CD4-positive, alpha-beta T cell treated with Interleukin-6 at 100 ng/mL for 8 hours (primary cell): ENCODE measurements at places on chromosomes 7 and 10.

DNA sequence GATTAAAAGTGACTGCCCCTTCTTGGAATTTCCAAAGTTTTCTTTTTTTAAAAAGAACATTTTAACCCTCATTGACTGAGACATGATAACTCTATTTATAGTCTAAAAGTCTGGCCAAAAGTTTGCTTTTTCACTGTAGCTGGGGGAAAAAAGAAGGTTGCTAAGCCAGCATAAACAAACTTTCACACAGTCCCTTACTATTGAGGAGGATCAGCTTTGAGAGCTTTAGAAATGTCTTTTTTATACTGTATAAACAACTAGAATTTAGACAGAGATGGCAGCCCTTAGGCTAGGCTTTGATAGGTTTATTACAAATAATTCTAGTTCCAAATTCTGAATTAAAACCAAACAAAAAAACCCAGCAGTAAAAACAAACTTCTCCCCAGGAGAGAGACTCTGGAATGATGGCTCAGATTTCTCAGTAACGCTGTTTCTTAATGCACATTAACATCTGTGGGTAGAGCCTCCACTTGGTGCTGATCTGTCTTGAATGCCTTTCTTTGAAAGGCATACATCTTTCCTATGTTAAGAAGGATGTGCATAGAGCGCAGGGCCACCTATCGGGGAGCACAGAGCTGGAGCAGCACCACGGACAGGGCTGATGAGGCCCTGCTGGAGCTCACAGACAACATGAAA is 100.9 kb upstream of the PDLIM1 start:
- DNase-seq, result no peak

GRCh38 chr7:17934094-17934493 is 6.2 kb downstream of the SNX13 start:
- no peak for DNase-seq

- no peak for DNase-seq
Observed at GRCh38 chr10:101293007-101293723, 60.8 kb upstream of the BTRC start.

DNA sequence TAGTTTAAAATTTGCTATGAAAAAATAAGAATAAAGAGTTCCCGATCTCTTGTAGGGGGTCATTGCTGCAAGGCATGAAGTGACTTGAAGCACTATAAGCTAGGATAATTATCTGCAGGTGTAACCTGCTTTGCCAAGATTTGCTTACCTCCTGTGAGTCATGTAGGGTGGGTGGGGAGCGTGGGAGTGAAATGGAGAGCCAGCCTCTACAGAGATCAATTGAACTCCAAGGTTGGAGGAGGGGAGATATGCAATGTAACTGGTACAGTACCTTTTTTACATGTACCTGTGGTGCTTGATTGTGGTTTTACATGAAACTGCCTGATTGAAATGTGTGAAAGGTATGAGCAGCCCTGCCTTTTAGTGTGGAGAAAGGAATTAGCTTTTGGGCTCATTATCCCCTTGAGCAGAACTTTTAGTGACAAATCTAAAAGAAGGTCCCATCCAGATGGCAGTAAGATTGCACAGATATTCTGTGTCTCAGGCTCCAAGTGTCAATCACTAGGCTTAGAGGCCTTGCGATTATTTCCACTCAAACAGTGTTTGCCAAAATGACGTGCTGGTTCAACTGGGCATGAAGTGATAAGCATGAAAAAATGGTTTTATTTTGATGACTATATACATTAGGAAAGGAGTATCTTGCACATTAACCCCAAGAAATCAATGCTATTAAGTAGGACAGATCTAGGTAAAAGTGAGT is 138.6 kb upstream of the GRB10 start:
- DNase-seq, result no peak

DNA sequence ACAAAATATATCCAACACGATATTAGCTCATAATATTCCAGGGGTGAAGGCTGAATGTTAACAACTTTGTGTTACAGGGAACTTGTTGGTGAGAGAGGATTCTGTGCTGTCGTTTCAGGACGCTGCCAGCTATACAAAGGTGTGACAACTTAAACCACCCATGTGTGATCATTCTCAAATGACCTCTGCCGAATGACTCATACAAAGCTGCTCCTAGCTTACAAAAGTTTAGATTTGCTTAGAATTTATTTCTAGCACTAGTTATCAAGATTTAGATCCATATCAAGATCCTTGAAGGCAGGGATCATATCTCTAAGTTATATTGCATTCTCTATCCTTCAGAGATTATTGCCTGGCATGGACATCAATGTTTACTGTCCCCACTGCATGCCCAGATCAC is 65.3 kb downstream of the COBL start:
- DNase-seq, result no peak

DNA sequence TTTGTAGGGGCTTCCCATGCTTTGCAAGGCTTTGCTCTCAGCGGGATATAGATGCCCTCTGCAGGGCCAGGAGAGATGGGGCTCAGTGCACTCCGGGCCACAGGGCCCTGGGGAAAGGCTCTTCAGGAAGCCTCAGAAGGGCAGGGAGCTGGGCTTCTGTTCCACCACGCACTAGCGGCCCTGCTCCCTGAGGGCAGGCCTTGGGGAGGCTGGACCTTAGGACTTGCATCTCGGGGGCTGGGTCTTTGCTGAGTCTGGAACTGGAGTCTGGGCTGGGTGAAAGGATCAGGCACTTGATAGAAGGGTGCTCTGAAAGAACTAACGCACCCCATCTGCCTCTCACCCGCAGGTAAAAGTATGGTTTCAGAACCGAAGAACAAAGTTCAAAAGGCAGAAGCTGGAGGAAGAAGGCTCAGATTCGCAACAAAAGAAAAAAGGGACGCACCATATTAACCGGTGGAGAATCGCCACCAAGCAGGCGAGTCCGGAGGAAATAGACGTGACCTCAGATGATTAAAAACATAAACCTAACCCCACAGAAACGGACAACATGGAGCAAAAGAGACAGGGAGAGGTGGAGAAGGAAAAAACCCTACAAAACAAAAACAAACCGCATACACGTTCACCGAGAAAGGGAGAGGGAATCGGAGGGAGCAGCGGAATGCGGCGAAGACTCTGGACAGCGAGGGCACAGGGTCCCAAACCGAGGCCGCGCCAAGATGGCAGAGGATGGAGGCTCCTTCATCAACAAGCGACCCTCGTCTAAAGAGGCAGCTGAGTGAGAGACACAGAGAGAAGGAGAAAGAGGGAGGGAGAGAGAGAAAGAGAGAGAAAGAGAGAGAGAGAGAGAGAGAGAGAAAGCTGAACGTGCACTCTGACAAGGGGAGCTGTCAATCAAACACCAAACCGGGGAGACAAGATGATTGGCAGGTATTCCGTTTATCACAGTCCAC is 5.4 kb downstream of the EMX2 start:
- no peak for DNase-seq

DNA sequence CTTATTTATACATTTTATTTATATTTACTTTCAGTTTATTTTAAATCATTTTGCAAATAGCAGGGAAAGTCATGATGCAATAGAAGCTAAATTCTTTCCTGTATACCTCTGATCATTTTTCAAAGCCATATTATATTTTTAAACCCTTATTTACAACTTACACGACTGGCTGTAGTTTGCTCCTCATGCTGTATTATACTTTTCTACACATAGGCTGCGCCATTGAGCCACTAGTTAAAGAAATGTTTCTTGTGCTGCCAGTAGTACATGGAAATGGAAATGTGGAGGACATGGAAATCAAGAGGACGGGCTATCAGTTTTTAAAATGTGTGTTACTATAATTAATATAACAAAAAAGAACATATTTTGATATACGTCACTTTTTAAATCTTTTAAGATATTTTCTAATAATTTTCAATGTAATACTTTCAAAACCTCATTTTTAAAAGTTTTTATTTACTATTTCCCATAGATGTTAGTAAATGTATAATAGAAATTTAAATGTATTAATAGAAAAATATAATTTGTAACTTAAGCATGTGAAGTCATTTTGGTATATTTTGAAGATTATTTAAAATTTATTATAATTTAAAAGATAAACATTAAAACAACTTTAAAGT is 118.5 kb downstream of the VTI1A start:
- no peak for DNase-seq

GRCh38 chr10:8245131-8245813 is 190.8 kb downstream of the GATA3 start:
- peak; percentile 60 for DNase-seq
